NCI-H345 (cell line): ENCODE measurements at places on chromosomes 12 and 14.

- DNase-seq = no peak
Observed at GRCh38 chr14:31405106-31405505, 15.2 kb downstream of the HEATR5A start.

DNA sequence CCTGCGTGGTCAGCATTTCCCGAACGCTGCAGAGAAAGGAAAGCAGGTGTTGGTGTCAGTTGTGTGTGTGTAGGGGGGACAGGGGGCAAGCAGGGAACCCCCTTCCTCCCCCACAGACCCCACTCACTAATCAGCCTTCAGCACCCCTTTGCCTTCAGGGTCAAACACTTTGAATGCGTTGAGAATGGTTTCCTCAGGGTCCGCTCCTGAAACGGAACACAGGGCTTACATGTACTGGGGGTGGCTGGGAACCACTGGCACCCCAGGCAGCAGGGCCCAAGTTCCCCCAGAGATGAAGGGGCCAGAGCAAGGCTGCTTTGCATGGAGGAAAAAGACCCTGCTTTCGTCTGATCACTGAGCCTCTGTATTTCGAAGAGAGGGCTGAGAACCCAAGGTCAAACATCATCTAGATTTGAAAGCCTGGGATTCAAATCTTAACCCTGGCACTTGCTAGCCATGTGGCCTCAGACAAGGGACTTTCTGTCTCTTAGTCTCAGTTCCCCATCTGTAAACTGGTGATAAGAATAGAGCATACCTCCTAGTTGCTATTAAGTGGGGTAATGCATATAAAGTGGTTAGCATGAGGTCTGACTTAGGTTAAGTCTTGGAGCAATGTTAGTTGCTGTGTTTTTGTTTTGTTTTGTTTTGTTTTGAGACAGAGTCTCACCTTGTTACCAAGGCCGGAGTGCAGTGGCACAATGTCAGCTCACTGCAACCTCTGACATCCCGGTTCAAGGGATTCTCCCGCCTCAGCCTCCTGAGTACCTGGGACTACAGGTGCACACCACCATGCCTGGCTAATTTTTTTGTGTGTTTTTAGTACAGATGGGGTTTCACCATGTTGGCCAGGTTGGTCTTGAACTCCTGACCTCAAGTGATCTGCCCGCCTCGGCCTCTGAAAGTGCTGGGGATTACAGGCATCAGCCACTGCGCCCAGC lies 7.0 kb downstream of the MYL2 start:
- DNase-seq = no peak

GRCh38 chr14:23043754-23044153 lies 1.7 kb downstream of the PSMB11 start:
- DNase-seq = no peak

- DNase-seq = no peak
Observed at GRCh38 chr12:9043766-9044165, 54.4 kb downstream of the KLRG1 start.

DNA sequence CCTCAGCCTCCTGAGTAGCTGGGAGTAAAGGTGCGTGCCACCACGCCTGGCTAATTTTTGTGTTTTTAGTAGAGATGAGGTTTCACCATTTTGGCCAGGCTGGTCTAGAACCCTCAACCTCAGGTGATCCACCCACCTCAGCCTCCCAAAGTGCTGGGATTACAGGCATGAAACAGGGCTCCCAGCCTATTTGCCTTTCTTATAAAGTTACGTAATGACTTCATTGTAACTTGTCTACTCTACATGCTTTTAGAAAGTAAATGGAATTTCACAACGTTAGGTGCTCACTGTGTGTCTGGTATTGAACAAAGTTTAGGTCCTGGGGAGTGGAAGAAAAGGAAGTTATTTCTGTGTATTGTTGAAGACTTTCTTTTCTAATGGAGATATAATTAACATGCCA lies 12.5 kb downstream of the CFAP251 start:
- DNase-seq = no peak

GRCh38 chr12:109588461-109589239 lies 15.1 kb downstream of the MVK start:
- no peak for DNase-seq

DNA sequence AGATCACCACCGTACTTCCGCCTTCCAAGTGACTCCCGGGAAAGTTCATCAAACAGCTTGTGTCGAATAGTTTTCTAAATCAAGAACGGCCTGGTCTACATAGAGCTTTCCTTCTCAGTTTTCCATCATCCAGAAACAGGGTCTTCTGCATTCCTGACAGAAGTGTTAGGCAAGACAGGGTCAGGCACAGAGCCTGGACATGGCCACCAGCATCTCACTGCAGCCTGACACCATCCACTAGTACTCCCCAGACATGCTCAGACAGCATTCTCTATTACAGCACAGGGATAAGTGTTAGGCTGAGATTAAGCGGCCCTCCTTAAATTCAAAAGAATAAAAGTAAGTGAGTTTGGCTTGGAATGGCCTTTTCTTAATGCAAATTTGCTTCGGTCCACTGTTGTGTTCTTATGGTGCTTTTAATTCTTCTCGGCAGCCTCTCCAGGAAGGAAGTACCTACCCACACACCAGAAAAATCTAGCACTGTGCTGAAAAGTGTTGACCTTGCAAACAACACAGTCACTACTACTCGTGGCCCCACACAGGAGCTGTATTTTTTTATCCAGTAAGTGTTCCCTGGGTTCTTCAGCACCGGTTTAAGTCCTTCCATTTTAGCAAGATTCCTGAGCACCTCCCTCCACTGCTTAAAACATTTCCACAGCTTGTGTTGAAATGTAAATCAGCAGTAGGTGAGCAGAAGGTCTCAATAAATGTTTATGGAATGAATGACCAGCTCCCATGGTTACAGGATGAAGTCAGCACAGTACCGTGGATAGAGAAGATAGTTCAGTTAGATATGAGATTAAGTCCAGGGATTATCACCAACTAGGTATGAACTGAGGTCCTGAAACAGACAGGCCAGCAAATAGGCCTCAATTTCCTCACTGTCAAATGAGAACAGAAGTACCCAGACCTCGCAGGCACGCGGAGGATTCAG lies 44.1 kb downstream of the SETD3 start:
- no peak for DNase-seq
